NCI-H774 (cell line): ENCODE measurements at places on chromosomes 16 and 17.
A peak's percentile ranks its signal among the peaks of the same experiment; 100 is the strongest.

DNA sequence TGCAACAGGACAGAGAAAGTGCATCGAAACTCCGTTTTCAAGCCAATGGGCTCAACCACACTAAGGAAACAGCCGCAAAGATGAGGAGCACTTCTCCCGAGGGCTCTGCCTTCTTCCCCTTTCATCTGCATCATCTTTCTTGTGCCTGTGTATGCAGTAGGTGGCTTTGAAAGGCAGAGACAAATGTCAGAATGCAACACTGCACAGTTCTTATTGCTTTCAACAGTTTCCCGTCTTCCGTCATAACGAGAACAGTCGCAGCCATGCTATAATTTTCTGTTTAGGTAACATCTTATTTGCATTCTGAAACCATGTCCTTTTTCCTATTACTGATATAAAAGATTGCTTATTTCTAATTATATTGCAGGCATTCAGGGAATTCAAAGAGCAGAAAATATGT lies 205.2 kb downstream of the SLC39A11 start:
- DNase-seq: no peak

GRCh38 chr17:3037259-3037658 lies 26.1 kb downstream of the OR1D5 start:
- DNase-seq: no peak

DNA sequence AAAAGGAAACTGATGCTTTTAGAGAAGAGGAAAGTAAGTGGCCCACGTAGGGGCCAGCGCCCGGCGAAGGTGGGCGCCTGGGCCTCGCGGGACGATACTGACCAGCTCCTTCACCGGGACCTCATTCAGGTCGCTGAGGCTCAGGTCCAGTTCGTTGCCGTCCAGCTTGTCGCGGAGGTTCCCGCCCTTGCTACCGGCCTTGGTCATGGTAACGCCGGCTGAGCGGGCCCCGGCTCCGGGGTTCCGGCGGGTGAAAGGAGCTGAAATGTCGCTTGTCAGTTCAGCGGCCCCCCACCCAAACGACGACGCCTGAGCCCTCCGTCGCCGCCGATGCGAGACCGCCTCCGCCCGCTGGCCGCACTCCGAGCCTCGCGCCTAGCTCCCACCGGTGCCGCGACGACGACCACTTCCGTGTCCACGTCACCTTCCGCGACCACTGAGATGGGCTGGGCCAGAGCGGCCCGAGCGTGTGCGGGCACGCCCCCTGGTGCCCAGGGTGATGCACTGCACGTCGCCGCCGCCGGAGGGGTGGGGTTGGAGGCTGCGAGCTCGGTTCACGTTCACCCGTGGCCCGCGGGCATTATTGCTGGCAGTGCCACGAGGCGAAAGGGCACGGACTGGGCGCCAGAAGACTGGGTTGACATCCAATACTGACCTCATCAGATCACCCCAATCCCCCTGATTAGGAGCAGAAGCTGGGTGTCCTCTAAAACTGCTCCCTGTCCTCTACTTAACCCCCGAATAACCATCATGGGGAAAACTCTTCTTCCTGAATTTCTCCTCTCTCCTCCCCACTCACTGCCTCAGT lies at the start of gene LRRC59:
LRRC59 (minus strand) TSS at position 413 of the 808 bp plus-strand sequence; CDS start at position 207, 206 bp downstream.
- DNase-seq: peak; percentile 88

DNA sequence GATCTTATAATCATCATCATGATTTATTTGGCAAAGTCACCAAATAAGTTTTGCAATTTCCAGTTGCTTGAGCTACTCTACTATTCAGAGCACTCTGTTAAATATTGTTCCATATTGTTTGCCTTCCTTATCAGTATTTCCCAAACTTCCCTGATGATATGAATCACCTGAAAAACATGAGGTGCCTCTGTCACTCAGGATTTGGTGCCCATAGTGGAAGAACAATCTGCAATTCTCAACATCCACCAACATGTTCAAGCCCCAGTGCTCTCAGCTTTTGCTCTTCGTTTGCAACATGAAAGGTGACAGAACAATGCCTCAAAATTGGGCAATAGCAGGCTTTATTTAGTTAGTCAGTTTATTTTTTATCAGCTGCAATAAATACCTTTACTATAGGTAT lies 28.6 kb upstream of the WSB1 start:
- DNase-seq: no peak

GRCh38 chr16:88069397-88070168 lies 118.3 kb downstream of the BANP start:
- DNase-seq: no peak

- no peak for DNase-seq
These were observed 17.7 kb downstream of the GALNS start for GRCh38 chr16:88839026-88839529.

DNA sequence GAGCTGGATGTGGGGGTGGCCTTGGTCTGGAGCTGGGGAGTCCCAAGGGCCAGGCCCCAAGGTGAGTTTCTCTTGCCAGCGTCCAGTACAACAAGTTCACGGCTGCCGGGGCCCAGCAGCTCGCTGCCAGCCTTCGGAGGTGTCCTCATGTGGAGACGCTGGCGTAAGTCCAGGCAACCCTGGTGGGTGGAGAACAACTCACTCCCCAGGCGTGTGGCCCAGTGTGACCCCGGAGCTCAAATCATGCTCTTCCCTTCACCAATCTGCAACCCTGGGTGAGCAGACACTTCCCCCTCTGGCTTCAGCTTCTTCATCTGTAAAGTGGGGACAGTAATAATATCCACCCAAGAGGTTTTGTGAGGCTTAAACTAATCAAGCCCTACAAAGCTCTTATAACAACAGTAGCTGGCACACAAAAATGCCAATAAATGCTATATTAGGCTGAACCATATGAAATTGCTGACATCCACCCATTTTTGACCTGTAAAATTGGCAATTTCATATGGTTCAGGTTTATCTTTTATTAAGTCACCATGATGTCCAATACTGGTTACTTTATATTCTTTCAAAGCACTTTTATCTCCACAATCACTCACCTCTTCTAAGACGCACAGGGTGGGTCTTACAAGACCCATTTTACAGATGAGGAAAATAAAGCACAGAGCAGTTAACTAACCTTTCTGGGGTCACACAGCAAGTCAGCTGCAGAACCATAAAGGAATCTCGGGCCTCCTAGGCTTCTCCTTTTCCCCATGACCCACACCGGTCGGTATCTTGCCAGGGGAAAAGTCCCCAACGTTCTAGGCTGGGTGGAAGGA lies 19.7 kb downstream of the DEXI start:
- DNase-seq: no peak

DNA sequence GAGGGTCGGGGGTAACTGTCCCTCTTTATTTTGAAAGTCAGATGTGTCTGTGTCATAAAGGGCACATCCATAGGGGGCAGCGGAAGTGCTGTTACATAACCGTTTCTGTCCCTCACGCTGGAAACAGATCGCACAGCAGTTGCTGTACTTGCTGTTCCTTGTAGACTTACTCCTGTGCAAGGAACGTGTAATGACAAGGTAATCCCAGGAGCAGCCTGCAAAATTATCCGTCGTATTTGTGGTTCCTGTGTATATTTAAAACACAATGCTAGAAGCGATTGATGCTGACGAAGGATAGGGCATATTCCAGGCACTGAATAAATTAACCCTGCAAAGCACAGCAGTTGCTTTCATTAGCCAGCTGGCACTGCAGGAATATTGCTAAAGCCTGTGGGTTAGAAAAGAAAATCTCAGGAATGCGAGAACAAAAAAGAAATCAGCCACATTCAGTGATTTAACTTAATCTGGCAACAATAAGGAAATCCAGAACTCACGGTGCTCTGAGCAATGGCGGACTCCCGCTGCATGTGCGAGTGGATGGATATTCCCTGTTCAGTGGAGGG lies 76.2 kb downstream of the SPECC1 start:
- no peak for DNase-seq

GRCh38 chr17:76398523-76399174 lies 14.2 kb downstream of the SPHK1 start:
- no peak for DNase-seq

GRCh38 chr17:9878786-9879525 lies 26.1 kb downstream of the RCVRN start:
- DNase-seq: no peak

DNA sequence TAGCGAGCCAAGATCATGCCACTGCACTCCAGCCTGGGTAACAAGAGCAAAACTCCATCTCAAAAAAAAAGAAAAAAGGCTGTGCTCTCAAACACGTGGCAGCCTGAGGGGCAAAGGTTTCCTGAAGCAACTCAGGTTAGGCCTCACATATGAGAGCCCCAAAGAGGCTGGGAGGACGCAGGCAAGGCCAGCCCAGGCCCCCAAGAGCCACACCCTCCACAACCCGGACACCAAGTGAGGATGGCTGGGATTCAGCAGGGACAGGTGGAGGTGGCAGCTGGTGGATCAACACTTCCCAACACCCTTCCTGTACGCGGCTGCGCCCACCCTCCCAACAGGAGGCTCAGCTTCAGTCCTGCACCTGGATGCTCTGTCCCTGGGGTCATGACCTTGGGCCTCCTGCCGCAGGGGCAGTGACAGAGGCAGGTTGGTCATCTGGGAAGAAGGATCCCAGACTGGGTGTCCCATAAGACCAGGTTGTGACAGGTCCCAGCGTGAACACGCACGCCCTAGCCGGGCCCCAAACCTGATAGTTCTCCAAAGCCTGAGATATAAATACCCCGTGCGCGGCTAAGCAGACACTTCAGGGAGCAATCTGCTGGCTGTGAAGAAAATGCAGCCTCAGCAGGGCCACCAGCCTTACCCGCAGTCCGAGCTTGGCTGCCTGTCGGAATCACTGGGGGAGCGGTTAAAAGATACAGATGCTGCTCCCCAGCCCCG lies 78.1 kb downstream of the TIMM22 start:
- DNase-seq: no peak

DNA sequence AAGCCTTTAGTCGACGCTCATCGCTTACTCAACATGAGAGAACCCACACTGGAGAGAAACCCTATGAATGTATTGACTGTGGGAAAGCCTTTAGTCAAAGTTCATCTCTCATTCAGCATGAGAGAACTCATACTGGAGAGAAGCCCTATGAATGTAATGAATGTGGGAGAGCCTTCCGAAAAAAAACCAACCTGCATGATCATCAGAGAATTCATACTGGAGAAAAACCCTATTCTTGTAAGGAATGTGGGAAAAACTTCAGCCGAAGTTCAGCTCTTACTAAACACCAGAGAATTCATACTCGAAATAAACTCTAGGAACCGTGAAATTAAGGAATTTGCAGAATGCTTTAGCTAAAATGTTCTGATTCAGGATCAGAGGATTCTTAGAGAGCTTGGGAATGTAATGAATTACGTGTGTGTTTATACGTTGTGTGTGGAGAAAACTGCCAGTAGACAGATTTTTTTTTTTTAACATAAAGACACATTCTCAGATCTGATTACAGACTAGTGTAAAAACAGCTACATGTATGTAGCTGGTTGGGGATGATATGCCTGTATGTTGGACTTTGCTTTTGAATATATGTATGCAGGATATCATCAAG lies 25.4 kb downstream of the ZFP90 start:
- DNase-seq: no peak

- DNase-seq: peak; percentile 9
These were observed 196.7 kb downstream of the CYB561 start for GRCh38 chr17:63249256-63250004.

DNA sequence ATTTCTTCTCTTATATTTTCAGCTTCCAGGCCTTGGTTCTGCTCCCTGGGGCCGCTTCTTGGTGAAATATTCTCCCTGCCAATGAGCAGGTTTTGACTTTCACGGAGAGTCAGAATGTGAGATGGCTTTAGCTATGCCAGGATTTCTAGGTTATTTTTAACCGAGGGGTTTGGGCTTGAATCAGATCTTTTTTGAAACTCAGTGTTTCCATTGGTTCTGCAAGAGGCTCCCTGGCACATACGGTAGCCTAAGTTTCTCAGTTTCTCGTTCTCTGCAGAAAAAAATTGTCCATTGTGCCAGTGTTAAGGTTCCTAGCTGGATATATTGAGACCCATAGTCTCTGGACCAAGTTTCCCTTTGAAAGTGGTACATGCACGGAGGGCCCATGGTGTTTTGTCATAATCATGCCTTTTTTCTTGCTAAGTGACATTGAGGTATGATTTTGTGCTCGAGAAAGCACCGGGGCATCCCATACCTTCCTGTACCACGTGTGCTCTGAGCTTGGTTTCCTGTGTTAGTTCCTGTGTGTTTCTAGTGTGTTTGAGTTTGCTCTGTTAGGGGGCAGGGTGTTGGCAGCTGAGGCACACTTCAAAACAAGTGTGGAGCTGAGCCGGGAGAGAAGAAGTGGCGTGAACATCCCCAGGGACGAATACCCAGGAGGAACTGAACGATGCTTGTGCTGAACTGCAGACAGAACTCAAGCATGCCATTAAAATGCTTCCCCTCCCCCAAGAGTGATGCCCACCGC lies 127.2 kb downstream of the HS3ST3B1 start:
- DNase-seq: no peak
